ENCODE measurements at places on chromosomes 6 and 20.
A peak's percentile ranks its signal among the peaks of the same experiment; 100 is the strongest.

DNA sequence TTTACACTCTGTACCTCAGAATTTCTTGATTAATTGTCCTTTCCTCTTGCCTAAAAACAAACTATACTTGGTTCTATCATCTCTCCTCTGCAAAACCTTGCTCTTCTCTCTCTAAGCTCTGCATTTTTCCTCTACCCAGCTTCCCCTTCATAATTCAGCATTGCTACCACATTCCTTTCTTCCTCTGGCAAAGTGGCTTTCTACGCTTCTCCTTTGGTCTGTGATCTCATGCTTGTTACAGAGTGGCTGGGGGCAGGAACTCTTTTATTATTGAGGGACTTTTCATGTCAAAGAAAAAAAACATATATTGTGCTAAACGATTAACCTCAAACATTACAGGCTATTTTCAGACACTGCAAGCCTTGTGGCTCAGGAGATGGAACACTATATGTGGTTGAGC lies 333.3 kb upstream of the KCNQ5 start:
- no peak for DNase-seq

- DNase-seq = no peak
Observed at GRCh38 chr6:48744948-48745347, 634.0 kb upstream of the PTCHD4 start.

DNA sequence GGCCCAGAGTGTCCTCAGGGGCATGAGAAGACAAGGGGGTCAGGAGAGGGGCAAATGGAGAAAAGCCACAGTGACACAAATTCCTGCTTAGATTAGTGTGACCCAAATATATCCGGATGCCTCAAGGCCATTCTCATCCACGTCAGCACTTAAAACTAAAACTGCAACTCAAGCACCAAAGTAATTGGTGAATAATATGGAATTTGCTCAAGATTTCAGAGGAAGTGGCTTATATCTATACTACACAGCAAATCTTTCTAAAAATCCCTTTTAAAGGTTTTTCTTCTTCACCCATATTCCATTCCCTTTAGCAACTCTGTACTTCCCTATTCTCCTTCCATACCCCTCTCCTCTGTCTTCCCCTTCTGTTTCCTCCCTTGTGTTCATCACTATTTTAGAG lies 15.2 kb downstream of the DEF6 start:
- DNase-seq = no peak

- DNase-seq = no peak
Observed at GRCh38 chr6:169583886-169584541, 117.8 kb downstream of the WDR27 start.

GRCh38 chr20:48702455-48702913 lies 125.3 kb downstream of the PREX1 start:
- DNase-seq = no peak

DNA sequence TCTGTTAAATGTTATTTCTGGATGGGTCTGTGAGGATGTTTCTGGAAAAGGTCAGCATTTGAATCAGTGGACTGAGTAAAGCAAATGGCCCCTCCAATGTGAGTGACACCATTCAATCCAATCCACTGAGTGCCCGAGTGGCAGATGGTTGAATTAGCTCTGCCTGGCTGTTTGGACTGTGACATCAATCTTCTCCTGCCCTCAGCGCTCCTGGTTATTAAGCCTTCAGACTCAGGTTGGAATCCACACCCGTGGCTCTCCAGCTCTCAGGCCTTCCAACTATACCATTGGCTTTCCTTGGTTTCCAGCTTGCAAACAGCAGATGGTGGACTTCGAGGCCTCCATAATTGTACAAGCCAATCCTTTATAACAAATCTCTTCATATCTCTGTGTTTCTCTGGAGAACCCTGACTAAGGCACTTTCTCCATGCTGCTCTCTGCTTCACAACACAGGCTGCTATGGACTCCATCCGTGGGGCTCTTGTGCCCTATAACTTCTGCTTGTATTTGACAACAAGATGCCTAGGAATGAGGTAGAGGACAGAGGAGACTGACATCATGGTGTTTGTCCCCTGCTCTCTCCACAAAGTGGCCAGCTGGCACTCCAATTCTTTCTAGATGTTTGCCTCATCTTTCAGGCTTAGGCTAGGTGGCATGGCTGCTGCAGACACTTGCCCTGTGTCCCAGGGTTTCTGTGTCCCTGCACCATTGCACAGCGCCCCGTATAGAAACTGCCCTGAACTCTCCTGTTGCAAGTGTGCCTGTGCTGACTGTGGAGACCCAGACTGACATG lies 4.8 kb upstream of the CSTL1 start:
- no peak for DNase-seq

- peak; percentile 24 for DNase-seq
Observed at GRCh38 chr6:73515204-73515655, 5.6 kb downstream of the EEF1A1 start.

GRCh38 chr20:51884561-51884960 lies 82.2 kb upstream of the SALL4 start:
- DNase-seq = no peak

- DNase-seq = no peak
Observed at GRCh38 chr6:143959927-143960326, 48.1 kb downstream of the PLAGL1 start.

GRCh38 chr6:137845460-137845859 lies 21.6 kb upstream of the TNFAIP3 start:
- no peak for DNase-seq

DNA sequence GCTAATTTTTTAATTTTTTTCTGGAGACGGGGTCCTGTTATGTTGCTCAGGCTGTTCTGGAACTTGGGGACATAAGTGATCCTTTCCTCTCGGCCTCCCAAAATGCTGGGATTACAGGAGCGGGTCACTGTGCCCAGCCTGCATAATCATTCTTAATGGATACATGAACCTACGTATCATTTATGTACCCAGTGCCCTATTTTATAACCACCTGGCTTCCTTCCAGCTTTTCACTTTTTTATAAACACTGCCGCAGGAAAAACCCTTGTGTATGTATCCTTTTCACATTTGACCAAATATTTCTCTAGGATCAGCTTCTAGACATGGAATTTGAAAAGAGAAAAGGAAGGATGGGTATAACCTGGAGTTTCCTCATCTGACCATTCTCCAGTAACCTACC lies 85.6 kb upstream of the RIN2 start:
- no peak for DNase-seq

DNA sequence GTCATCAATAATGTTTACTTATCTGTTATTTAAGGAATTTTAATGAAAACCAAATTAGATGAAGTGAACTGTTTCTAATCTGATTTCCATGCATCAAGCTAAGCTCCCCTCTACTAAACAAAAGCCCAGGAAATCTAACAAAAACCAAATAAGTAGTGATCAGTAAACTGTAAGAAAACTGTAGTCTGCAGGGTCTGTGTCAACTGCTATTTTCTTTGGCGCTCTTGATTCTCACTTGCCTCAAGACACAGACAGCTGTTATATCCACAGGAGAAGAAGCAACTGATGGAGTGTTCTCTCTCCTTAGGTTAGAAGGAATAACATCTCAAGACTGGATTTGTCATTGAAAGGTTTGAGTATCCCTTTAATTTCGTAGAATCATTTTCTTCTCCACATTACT lies 293.5 kb downstream of the PHF3 start:
- DNase-seq = no peak

DNA sequence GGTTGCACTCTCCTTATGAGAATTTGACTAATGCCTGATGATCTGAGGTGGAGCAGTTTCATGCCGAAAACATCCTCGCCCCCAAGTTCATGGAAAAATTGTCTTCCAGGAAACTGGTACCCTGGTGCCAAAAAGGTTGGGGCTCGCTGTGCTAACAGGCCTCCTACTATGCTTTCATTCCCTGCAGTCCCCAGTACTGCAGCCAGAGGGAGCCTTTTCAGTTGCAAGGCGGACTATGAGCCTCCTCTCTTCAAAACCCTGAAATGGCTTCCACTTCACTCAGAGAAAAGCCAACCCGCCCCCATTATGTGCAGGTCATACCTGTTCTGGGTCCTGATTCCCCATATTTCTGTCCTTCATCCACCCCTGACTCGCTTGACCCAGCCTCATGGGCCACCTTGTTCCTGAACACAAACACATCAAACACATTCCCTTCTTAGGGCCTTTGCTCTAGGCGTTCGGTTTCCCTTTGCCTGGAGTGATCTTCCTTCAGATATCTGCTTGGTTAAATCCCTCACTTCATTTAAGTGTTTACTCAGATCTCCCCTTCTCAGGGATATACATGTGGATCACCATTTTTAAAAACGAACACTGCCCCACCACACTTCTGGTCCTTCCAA lies 173.7 kb downstream of the PHACTR1 start:
- DNase-seq = peak; percentile 13

DNA sequence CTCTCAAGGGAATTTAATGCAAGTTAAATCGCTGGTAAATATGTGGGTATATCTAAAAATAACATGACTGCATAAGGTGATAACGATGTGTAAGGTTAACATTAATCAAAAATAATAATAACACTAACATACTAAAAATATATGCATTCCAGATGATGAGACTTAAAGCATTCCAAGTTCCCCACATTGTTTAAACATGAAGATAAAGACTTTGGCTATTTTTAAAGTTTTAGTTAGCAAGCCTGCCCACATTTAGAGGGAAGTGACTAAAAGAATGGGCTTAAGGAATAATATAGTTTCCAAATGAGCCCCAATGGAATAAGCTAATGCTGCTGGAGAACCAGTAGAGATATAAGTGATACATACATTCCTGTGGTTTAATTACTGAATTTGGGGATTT lies 941.3 kb downstream of the TBC1D32 start:
- no peak for DNase-seq

GRCh38 chr6:84522135-84522549 lies 242.3 kb downstream of the TBX18 start:
- no peak for DNase-seq

- DNase-seq = no peak
Observed at GRCh38 chr6:36758516-36759147, 61.0 kb downstream of the RAB44 start.

GRCh38 chr20:41424546-41424945 lies 57.9 kb upstream of the EMILIN3 start:
- no peak for DNase-seq

DNA sequence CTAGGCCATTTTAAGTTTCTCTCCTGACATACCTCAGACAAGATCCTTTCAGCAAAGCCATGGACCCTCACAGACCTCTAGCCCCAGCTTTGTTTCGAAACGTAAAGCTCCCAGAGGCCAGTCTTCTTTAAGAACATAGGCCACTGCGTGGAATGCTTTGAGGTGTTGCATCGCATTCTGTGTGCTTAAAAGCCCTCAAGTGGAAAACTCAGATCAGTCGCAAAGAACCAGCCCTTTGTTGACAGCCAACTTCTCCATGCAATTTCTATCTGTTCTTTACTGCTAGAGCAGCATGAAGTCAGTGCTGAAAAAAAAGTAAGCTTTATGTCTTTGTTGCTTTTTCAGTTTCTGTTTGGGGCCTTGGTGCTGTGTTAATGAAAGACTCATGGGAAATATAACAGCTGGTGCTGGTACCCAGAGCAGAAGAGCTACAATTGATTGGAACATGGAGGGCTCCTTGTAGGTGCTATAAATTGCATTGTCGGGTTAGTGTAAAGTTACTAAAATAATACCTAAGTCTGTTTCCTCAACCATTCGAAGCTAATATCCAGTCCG lies 142.6 kb downstream of the MAP3K7 start:
- no peak for DNase-seq

- DNase-seq = peak; percentile 97
Observed at GRCh38 chr6:29649701-29650673, 6.9 kb upstream of the MOG start.

DNA sequence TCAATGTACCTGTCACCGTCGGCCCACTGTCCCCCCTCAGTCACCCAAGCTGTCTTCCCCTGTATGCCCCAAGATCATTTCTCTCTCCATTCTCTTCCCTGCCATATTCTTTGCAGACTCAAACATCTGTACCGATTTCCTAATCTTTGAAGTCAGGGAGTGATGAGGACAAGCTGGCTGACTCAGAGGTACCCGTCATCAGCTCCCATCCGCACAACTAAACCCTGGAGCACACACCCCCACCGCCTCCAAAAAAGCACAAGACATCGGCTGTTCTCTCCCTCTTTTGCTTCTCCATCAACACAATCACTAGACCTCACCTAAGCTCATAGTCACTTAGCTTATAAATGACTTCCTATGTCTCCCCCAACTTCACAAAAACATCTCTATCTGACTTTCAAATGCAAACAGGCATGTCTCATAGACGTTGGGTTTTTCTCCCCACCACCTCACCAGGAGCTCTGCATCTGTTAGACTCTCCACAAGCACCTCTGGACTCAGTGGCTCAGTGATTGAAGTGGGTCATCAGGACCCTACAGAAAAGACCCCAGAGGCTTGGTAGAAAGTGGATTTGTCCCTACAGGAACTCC lies 11.5 kb upstream of the NFATC2 start:
- no peak for DNase-seq

- no peak for DNase-seq
Observed at GRCh38 chr6:132004668-132005067, 53.5 kb upstream of the CCN2 start.

DNA sequence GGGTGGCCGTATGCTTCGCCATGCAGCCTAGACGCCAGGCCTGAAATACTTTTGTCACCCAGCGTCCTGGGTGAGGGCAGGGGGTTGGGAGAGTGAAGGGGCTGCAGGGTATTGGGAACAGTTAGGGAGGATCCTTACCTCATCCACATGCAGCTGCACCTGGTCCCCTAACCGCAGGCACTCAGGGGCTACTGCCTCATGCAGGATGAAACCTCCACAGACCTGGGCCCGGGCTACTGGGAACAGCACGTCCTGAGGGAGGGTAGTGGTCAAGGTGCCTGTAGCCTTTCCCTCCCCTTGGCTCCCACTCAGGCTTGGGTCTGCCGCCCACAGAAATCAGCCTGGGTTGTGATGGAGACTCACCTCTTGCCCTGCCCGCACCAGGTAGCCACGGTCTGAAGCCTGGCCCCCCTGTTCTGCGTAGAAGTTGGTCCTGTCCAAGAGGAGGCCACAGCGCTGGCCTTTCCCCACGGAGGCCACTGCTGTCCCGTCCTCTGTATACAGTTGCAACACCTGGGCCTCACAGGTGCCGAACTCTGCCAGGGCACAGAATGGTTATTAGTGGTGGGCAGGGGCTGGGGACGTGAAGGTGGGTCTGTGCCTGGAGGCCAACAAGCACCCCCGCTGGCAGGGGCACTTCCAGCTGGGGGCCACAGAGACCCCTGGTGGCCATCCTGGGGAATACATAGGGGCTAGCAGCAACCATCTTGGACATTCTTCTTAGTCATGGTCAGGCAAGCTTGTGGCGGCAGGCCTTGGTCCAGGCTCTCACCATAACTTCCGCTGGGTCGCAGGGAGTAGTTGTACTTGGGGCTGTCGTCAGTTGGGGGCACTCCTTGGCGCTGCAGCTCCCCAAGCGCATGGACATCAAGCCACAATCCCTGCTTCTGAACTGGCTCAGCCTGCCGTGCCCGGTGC lies 8.6 kb downstream of the AARS2 start:
- DNase-seq = peak; percentile 42

- DNase-seq = no peak
Observed at GRCh38 chr6:5846889-5847288, 159.8 kb downstream of the NRN1 start.

All from activated naive CD4-positive, alpha-beta T cell treated with anti-CD3 and anti-CD28 coated beads, Interleukin-2, amount 50 U/mL, for 16 hours (primary cell).